ENCODE measurements at places on chromosomes 1 and 21. TPM values are rescaled to one million over a fixed set of nuclear protein-coding genes. Genes with fewer than 3 reads are reported as not detected.

- DNase-seq: no peak
Observed at GRCh38 chr1:51565009-51565408, 45.9 kb upstream of the EPS15 start.

DNA sequence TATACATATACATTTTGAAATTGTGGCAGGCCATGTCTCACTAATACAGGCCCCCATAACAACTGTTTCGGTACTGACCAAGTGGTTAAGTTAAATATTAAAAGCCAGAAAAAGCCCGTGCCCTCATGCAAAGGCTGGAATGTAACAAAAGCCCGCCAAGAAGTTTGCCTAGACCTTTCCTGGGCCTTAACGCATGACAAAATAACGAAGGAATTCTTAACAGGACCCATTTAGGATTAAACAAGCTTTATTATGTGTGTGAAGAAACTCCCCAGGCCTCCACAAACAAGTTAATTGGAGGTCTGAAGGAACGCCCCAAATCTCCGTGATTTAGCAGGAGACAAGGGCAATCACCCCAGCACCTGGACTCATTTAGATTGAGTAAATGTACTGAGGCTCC, 42.4 kb downstream of the TNFSF4 start:
- no peak for DNase-seq

DNA sequence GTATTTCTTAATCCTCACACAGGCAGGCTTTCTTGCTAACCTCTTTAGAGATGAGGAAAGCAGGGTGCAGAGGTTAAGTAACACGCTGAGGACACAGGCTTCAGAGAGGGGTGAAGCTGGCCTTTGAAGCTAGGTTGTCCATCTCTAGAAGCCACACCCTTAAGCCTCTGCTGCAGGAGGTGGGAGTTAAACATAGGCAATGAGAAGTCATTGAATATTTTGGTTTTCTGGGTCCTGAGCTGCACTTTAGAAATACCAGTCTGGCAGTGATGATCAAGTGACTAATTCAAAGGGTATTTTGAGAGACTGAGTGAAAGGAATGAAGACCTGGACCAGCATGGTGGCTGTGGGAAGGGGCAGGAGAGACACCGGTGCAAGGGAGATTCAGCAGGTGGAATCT, 9.9 kb downstream of the KCNJ15 start:
- DNase-seq: no peak

GRCh38 chr1:2009101-2010053, 5.8 kb upstream of the CFAP74 start:
- no peak for DNase-seq

DNA sequence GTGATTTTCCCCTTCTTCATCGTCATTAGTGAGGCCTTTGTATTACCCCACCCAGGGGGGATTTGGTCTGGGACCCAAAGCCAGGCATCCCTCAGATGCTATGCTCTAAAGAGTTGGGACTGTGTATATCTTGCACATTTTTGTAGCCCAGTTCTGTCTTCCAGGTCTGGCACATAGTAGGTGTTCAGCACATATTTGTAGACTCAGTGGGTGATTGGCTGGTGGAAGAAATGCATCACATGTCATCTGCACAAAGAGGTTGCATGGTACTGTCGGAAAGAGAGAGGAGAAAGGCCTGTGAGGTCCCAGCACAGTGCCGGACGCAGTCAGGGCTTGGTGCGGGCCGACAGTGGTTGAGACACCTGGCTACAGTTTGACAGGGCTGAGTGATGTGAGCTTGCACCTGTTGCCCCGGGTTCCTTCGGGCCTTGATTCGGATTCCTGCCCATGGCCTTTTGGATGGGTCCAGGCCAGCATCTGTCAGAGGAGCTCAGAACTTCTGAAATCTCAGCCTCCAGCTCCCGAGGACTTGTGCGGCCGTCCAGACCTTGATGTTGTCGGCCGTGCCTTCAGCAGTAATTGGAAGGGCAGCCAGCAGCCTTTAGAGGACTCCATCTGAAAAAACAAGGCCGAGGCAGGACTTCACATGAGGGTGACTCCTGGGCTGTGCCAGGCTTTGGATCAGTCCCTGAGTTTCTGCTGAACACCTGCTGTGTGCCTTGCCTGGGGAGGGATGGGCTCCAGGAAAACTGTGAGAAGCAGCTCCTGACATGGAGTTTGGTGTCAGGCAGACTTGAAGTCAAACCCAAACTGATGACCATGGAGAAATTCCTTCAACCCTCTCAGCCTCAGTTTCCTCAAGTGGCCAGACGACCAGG, 40.9 kb upstream of the PADI1 start:
- no peak for DNase-seq

DNA sequence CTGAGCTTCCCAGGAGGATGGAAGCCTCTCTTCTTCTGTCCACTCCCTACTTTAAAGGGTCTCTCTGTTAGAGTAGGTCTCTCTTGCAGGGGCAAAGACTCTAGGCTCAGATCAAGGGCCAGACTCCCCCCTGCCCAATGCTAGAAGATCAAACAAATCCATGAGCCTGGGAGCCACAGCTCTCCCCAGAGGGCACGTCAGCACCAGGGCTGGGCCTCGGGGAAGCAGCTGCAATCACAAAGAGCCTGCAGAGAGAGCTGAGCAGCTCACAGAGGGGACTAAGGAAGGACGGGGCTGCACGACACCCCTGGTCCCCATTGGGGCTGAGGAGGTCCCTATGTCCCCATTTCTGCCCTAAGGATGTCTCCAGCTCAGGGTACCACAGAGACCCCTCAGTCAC, 3.9 kb downstream of the CNTN2 start:
- DNase-seq: no peak

GRCh38 chr1:162327788-162328165, 48.9 kb downstream of the SPATA46 start:
- no peak for DNase-seq

OVAAL gene
- total RNA-seq: not detected
